Stimulated activated CD4-positive, alpha-beta T cell treated with anti-CD3 and anti-CD28 coated beads, Interleukin-2, amount 100 ng/mL, for 48 hours (primary cell): ENCODE measurements at places on chromosomes 12 and 14.

- no peak for DNase-seq
Observed at GRCh38 chr12:16347391-16348298, at the start of gene MGST1. Gene MGST1, plus strand, starts transcription at chr12:16347645. Its CDS starts 6,608 bp downstream, at chr12:16354253.

- DNase-seq: no peak
Observed at GRCh38 chr12:41202051-41202450, 13.9 kb downstream of the PDZRN4 start.

GRCh38 chr12:80412343-80412953 is 31.6 kb upstream of the PTPRQ start:
- no peak for DNase-seq

- DNase-seq: no peak
Observed at GRCh38 chr12:7695237-7695560, 376 bp downstream of the GDF3 start.

DNA sequence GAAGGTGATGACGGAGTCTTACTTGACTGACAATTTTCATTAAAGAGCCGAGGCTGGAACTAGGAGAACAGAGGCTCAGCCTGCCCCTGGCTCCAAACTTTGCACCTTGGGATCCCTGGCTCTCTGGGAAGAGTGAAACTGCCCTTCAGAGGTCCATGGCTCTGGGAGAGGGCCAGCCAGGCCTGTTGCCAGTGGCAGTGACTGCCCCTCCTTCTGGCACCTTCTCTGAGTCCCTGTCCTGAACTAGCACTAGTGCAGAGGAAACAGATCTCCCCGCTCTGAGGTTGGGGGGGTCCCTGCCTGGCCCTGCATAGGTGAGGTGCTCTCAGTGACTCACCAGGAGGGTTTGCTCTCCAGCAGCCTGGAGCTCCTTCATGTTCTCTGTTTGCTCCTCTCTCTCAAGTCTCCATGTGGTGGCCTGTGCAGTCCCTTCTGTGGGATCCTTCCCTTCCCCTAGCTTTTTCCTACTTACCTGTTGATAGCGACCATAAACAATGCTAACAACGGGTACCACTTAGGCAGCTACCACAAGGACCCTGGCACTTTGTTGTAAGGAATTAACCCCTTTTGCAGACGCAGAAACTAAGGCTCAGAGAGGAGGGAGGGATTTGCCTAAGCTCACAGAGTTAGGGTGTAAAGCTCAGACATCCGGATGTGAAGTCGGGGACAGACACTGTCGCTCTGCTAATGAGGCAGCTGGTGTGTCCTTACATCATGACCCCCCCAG is 22.4 kb downstream of the FAM222A start:
- no peak for DNase-seq

- DNase-seq: no peak
Observed at GRCh38 chr14:22479776-22480464, 109.1 kb downstream of the DAD1 start.

- DNase-seq: no peak
Observed at GRCh38 chr12:104347374-104348075, 44.0 kb downstream of the EID3 start.

GRCh38 chr14:95526483-95527386 is 8.1 kb upstream of the GLRX5 start:
- DNase-seq: no peak

GRCh38 chr12:74393272-74393671 is 144.4 kb upstream of the ATXN7L3B start:
- no peak for DNase-seq

GRCh38 chr12:22377731-22378496 is 43.4 kb upstream of the ST8SIA1 start:
- no peak for DNase-seq

GRCh38 chr12:98437166-98437565 is 78.2 kb upstream of the TMPO start:
- no peak for DNase-seq

DNA sequence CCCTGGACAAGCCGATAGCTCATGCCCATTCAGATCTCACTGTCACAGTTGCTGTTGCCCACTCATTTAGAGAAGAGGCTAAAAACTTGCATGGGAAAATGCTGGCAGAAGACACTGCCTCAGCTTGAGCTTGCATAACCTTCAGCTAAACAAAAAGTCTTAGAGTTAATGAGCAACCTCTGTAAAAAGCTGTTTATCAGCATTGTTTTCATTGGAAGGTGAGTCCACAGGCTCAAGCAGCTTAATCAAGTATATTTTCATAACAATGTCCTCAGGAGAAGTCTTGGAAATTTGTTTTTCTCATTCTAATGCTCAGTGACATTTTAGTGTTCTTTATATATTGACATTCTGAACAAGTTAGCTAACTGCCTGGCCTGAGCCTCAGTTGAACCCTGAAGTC is 872.9 kb downstream of the TMTC2 start:
- DNase-seq: no peak
